ENCODE measurements at places on chromosomes 11 and 22.

- DNase-seq: no peak
Measured at GRCh38 chr11:110303414-110303826, 7.0 kb upstream of the RDX start.

- DNase-seq: no peak
Measured at GRCh38 chr11:122769126-122769780, 69.0 kb upstream of the CRTAM start.

- no peak for DNase-seq
Measured at GRCh38 chr11:73577496-73577917, 20.4 kb downstream of the FAM168A start.

DNA sequence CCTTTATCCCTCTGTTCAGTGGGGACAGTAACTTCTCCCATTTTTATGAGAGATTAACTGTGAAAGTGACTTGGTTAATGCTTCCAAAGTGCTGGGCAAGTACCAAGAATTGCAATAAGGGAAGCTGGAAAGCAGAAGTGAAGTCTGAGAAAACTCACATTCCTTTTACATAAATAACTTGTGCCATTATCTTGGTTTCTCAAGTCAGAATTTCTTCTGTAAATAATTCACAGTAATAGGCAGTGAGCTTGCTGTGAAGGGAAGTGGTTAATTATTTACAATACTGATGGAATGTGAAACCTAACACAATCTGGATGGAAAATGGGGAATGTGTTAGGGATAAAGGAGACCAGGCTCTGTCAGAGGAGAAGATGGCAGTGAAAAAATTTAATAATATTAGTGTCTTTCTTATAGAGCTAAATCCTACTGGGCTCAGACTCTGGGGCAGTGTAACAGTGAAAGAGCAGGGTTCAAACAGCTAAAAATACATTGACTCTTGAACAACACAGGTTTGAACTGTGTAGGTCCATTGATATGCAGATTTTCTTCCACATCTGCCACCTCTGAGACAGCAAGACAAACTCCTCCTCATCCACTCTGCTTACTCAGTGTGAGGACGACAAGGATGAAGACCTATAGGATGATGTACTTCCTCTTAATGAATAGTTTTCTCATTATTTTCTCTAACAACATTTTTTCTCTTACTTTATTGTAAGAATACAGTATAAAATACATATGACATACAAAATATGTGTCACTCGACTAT, 251.5 kb upstream of the ISX start:
- DNase-seq: no peak

GRCh38 chr11:62352355-62353336, 15.4 kb downstream of the ASRGL1 start:
- no peak for DNase-seq

- DNase-seq: no peak
Measured at GRCh38 chr11:26286472-26287066, 45.4 kb upstream of the ANO3 start.

DNA sequence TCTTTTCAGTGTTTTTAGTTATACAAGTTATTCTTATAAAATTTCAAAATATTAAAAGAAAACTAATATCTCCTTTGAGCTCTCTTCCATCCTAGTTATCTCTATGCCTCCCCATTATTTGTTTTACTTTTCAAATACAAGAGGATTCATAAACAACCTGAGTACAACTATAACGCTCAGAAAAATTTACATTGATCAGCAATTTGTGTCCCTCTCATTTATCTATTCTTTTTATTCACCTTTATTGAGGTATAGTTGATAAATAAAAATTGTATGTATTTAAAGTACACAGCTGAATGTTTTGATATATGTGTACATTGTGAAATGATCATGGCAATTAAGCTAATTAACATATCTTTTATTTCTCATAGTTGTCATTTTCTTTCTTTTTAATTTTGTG, 57.6 kb downstream of the GRIA4 start:
- no peak for DNase-seq

DNA sequence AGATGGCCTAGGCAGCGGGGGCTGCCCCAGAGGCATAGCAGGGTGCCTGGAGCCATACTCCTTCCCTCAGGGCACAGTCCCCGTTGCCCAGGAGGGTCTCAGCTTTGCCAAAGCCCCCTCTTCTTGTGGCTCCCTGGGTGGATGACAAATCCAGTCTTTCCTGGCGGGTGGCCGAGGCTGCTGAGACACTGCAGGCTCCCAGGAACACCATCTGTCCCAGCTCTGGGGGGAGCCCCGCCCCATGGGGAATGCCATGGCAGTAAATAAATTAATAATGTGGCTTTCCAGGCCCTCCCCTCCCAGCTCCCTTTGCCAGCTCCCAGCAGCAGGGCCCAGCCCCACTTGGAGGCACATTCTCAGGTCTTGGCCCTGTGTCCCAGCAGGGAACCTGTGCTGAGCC, 45.0 kb downstream of the PDE2A start:
- no peak for DNase-seq

- no peak for DNase-seq
Measured at GRCh38 chr11:68889948-68890446, 13.6 kb downstream of the MRPL21 start.

GRCh38 chr22:43014316-43014868, 557 bp downstream of the PACSIN2 start:
- no peak for DNase-seq

DNA sequence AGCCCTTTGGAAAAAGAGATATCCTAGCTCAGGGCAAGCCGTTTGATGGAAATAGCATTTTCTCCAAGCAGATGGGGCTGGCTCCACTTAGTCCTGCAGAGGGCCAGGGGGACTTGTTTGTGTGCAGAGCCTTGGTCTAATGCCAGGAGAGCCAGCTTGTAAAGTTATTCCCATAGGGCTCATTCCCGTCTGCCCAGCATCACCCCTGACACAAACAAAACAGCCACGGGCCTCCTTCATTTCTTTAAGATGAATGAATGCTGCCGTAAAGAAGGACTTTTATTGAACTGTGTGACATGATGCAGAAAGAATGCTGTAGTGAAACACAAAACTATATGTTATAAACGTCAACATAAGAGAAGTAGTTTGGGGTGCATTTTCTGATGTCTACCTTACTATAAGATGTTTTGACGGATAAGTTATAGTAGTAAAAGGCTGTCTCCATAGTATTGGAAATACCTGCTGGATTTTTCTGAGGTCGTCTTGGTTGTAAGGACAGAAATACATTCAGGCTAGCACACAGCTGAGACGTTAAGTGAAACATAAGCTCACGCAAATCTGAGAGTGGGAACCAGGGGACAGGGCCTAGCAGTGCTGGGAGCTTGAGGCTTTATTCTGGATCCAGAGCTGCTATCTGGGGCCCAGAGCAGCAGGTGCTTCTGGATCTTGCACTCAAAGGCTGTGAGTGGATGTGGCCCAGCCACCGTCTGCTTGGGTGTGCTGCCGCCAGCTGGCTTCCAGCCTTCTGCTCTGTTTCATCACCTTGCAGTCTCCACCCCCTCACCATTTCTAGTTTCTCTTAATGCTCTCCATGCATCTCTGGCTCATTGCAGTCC, 53.3 kb downstream of the NCAM1 start:
- DNase-seq: no peak

GRCh38 chr11:95070471-95070870, 3.8 kb downstream of the SRSF8 start:
- no peak for DNase-seq

DNA sequence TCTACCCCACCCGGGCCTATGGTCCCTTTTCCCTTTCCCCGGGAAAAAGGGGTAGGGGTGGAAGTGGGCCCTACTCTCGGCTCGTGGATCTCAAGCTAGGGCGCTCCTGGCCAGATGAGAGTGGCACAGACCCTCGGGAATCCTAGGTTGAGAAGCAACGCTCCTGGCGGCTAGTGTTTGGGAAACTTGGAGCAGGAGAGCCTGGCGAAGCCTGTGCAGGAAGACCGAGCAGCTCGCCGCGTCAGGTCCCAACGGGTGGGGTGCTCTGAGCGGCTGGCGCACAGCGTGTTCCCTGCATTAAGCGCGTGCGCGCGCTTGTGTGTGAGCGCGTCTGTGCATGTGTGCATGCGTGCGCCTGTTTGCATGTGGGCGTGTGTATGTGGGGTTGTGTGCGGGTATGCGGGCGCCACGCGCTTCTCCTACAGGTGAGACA, 7.1 kb upstream of the FLI1 start:
- peak; percentile 31 for DNase-seq

DNA sequence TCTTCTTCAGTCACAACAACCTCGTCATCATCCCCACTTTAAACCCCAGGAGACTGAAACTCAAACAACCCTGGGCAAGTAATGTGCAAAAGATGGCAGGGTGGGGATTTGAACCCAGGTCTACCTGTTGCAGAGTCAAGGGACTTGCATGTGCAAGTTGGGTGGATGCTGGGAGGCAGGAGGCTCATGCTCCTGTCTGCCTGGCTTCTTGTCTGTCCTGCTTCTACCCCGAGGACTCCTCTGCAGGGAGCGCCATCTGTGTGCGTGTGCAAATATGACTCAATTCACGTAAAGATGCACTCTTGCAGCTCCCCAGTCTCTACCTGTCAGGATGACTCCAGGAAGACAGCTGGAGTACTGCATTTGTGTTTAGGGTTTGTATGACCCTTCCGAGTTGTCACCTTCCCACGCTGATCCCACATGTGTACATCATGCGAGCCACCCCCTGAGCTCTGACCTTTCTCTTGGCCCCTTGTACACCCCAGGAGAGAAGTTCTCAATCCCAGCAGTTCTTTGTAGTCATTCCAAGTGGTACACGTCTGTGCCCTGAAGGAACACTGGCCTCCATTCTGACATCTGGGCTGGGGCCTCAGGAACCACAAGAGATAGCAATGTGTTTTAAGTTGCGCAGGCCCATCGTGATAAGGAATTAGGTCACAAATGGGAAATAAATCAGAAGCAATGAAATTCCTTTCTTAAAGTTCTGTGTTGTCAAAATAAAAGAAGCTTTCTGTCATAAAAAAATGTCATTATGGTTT, 95.7 kb downstream of the CWC15 start:
- no peak for DNase-seq

DNA sequence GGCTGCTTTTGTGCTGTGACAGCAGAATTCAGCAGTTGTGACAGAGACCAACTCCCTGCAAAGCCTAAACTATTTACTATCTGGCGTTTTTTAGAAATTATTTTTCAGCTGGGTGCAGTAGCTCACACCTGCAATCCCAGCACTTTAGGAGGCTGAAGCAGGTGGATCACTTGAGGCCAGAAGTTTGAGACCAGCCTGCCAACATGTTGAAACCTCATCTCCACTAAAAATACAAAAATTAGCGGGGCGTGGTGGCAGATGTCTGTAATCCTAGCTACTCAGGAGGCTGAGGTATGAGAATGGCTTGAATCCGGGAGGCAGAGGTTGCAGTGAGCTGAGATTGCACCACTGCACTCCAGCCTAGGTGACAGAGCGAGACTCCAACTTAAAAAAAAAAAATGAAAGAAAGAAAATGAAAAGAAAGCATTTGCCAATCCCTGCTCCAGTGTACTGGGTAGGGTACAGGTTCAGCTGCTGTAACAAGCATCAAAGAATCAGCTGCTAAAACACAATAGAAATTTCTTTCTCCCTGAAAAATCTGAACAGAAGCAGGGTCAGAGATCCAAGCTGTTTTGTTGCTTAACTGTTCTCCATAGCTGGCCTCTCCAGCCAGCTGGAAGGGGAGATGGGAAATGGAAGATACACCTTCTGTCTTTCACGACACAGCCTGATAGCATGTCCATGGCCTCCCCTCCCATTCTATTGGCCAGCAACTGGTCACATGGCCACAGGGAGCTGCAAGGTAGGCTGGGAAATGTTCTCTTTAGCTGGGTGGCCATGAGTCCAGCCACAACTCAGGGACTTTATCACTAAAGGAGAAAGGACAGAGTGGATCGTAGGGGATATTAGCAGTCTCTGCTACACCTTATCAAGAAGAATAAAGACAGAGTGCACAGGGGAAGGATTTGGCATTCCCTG, 8.5 kb upstream of the NCF4 start:
- DNase-seq: no peak

- no peak for DNase-seq
Measured at GRCh38 chr11:34180040-34180813, 74.8 kb downstream of the NAT10 start.

GRCh38 chr11:44726283-44727113, at the start of gene TSPAN18:
TSPAN18 (plus strand) TSS chr11:44726962; CDS start chr11:44906417, 179,455 bp downstream.
- no peak for DNase-seq

All from stimulated activated CD4-positive, alpha-beta T cell treated with anti-CD3 and anti-CD28 coated beads, Interleukin-15, amount 100 ng/mL, for 48 hours (primary cell).